ENCODE measurements at places on chromosomes 5 and 9.

DNA sequence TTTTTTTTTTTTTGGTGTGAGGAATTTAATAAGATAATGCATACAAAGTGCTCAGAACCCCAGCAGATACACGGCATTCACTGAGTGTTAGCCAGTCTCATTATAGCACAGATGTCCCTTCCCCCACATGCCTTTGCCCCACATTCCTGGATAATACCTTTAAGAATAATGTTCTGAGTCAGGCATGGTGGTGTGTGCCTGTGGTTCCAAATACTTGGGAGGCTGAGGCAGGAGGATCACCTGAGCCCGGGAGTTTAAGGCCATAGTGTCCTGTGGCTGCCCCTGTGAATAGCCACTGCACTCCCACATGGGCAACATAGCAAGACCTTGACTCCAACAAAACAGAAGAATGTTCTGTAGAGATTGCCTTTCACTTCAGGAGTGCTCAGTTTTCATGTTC is 24.2 kb upstream of the ANKRD18A start:
- no peak for DNase-seq

- no peak for DNase-seq
Observed at GRCh38 chr9:69919461-69920061, 98.9 kb downstream of the CFAP95 start.

- no peak for DNase-seq
Observed at GRCh38 chr5:106732624-106733023, 938.1 kb downstream of the EFNA5 start.

GRCh38 chr9:2496169-2496568 is 125.4 kb upstream of the VLDLR start:
- DNase-seq, result no peak

GRCh38 chr5:132026516-132027008 is 15.1 kb upstream of the ACSL6 start:
- no peak for DNase-seq

DNA sequence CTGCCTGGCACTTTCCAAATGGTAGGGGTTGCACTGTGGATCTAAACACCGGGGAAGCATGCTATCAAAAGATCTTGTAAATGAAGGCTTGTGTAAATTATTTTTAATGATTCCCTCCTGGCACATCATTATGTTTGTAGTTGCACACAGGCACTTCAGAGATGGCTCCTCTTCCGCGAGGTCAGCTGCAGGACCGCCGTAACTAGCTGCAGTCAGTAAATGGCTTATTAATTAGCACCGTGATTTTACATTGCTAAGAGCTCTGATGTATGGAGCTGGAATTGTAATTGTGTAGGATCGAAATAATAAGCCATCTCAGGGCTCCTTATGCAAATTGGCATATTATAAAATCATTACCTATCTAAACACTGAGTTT is 397.6 kb upstream of the IRX1 start:
- DNase-seq, result no peak

GRCh38 chr9:8268881-8269280 is 469.3 kb upstream of the DMAC1 start:
- DNase-seq, result no peak

DNA sequence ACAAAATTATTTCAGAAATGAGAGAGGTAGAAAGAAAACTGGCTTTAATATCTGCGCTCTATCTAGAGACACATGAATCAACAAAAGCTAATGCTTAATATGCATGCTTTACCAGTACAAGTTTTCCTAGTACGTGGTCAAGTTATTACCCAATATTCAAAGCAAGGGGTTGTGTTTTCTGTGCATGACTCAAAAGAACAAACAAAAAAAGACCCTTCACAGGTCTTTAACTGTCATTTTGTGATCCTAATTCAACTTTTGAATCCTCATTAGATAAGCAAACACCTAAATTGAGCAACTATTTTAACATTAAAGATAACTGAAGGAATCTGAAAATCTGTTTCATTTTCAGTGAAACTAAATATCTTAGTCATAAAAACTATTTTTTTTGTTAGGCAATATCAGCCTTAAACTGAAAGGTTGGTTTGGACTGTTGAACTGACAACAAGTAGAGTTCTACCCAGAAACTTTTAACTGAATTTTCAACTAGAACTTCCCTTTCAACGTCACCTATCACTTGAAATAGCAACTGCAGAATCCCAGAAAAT is 12.5 kb downstream of the ST8SIA4 start:
- no peak for DNase-seq

DNA sequence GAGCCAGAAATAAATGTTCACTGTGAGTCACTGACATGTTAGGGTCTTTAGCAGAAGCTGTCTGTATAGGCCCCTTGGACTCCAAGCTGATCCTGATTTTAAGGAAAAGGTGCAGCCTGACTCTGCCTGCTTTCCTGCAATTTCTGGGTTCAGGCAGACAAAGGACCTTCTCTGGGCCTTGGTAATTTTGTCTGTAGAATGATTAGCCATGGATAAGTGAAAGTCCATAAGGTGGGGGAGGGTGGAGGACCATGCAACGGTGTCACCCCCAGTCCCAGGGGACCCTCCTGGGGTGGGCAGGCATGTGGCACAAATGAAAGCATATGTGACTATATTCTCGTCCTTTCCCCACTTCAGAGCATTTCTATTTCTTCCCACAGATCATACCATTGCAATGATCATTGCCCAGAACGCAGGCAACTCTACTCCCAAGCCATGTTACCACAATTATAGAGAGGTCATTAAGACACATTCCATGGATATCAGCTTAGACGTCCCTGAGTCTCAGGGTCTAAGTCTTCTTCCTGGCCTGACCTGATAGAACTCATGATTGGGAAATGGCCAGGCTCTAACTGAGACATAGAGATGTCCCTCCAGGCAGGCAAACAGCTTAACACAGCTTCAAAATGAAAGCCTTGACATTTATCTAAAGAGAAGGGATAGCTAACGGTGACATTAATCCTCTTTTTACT is 157.9 kb upstream of the ALDH1B1 start:
- DNase-seq, result no peak

GRCh38 chr9:18330401-18331309 is 143.3 kb upstream of the ADAMTSL1 start:
- no peak for DNase-seq

DNA sequence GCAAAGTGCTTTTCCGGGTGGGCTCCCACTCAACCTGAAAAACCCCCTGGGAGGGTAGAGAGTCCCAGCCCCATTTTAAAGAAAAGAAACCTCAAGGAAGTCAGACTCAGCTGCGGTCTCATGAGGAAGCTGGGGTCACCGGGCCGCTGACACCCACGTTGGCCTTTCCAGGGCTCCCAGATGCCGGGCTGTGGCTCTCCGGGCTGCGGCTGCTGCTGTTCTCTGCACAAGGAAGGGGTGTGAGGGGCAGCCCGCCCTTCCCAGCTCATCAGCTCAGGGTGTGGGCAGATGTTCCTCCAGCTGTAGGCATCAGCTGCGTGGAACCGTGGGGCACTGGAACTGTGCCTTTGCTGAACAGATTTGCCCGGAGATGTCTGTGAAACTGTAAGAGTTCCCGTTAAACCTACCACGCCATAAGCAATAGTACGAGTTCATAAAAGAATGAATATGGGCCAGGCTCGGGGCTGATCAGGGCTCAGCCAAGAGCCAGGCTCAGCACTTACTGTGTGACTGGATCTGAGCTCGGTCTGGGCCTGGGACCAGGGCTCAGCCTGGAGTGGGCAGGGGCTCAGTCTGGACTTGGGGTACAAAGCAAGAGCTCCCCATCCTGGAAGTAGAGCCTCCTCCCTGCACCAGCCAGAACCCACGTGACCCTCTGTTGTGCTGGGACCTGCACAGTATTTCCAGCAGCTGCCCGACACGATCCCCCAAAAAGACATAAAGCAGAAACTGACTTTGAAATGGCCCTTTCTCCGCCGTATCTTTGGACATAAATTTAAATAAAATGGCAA is 130.2 kb upstream of the PPP1R26 start:
- DNase-seq, result no peak

DNA sequence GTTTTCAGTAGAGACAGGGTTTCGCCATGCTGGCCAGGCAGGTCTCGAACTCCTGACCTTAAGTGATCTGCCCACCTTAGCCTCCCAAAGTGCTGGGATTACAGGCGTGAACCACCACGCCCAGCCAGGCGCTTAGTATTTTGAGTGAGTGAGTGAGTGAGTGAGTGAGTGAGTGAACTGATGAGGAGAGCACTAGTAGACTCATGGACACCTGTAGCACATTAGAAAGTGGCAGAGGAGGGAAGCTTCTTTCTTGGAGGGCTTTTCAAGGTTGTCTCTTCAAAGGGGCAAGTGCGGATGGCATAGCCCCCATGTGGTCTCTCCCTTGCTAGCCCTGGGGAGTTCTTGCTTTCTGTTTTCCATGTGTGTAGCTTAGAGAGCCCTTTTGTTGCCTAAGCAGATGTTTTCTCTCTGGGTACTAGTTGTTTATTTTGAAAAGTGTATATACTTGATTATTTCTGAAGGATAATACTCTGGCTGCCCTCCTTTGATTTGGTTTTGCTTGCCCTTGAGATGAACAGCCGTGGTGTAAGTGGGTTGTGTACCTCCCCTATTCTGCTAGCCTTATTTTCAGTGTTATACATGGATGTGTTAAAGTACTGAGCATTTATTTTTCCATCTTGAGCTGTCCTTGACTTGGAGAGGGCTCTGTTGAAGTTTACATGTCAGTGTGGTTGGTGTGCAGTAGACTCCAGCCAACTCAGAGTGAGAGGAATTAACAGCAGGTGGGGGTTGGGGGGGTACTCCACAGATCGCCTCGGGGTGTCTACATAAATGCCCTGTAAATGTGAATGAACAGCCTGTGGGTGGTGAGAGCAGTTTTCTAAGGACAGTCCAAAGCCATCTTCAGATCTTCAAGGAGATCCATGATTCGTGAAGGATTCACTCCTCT is 35.5 kb downstream of the PRRC2B start:
- DNase-seq, result no peak

DNA sequence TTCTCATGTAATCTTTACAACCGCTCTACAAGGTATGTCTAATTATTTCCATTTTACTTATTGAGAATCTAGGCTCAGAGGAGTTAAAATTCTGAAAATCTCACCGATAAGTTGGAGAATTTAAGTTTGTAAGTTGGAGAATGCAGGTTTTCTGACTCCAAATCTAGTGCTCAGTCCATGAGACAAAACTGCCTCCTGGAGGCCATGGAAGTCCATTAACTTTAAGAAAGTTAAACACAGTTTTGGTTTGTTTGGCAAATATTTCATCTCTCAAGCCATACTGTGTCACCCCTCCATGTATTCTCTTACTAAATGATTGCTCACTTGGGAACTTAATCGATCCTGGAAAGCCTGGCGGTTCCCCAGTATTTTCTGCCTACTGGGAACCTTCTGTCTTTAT is 52.6 kb downstream of the INIP start:
- DNase-seq, result no peak

GRCh38 chr9:81182431-81182830 is 506.9 kb downstream of the TLE1 start:
- DNase-seq, result no peak
